ENCODE measurements at places on chromosomes 11 and 22.

DNA sequence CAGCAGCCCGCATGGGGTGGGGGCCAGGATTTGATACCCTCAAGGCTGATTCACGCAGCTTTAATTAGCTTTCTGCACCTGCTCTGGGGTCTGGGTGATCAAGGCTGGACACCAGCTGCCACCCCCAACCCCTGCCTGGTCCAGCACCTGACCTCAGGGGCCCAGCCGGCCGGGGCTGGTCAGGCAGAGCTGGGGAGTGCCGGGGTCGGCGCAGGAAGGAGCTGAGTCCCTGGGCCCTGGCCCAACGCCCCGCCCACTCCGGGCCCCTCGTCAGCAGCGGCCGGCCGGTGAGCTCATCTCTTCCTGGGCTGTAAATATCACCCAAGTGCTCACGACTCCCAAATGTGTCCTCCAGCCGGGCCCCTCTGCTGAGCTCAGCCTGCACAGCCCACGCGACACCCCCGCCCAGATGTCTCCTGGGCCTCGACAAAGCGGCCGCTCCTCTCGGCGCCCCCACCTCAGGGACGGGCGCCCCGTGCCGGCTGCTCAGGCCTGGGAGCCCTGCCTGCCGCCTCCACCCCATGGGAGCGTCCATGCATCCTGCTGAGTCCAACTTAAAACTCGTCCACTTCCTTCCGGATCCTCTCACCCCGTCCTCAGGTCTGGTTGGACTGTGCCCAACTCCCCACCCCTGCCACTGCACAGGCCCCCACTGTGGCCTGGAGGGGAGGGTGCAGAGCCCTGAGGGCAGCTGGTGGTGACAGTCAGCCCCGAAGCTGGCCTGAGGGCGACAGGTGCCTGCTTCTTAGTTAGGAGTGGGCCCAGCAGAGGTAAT is 29.0 kb downstream of the RTN4R start:
- no peak for DNase-seq

DNA sequence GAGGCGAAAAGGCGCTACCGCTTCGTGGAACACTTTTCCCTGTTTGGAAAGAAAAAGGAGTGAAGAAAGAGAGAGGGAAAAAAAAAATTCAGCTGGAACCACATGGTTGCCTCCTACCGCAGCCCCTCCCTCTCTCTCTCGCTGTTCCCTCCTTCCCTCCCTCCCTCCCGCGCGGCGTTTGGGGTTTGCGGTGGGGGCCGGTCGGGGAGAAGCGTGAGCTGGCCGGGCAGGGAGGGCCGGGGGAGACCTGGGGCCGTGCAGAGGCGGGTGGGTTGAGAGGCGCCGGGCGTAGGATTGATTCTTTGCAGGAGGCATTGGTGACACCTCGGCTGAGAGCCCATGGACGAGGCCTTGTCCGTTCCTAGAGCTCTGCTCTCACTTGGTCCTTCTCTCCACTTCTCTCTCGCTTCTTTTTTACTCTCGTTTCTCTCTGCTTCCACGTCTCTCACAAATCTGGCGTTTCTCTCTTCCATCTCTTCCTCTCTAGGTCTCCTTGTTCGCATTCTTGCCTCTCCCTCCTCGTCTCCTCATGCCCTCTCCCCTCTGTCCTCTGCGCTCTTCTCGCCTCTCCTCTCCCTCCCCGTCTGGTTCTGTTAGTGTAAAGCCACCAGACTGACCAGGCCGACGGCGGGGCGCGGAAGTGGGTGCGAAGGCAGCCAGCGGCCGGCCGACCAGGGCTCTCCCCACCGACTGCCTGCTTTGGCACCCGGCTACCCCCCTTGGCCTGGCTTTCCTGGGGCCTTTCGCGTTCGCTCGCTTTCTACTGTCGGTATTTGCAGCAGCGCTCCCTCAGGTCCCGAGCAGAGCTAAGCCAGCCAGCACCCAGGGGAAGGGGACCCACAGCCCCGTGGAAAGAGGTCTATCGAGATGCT is at the start of gene CLMP:
Gene CLMP, minus strand, starts transcription at position 61 of the 872 bp plus-strand sequence. CDS start 308 bp downstream, outside the sequence.
- no peak for DNase-seq

GRCh38 chr22:42930810-42931420 is 73.8 kb upstream of the ARFGAP3 start:
- no peak for DNase-seq

GRCh38 chr11:111301004-111301841 is 2.9 kb downstream of the POU2AF3 start:
- no peak for DNase-seq

- no peak for DNase-seq
These were observed 20.1 kb upstream of the SMIM35 start for GRCh38 chr11:118106789-118107335.

- peak; percentile 49 for DNase-seq
These were observed 23.2 kb downstream of the COMMD9 start for GRCh38 chr11:36265793-36266628.

- DNase-seq: no peak
These were observed 224.6 kb downstream of the MN1 start for GRCh38 chr22:27576815-27577573.

- DNase-seq: no peak
These were observed 13.5 kb downstream of the MYEOV start for GRCh38 chr11:69307421-69307820.

- no peak for DNase-seq
These were observed 1.6 kb downstream of the BRD1 start for GRCh38 chr22:49825944-49826602.

DNA sequence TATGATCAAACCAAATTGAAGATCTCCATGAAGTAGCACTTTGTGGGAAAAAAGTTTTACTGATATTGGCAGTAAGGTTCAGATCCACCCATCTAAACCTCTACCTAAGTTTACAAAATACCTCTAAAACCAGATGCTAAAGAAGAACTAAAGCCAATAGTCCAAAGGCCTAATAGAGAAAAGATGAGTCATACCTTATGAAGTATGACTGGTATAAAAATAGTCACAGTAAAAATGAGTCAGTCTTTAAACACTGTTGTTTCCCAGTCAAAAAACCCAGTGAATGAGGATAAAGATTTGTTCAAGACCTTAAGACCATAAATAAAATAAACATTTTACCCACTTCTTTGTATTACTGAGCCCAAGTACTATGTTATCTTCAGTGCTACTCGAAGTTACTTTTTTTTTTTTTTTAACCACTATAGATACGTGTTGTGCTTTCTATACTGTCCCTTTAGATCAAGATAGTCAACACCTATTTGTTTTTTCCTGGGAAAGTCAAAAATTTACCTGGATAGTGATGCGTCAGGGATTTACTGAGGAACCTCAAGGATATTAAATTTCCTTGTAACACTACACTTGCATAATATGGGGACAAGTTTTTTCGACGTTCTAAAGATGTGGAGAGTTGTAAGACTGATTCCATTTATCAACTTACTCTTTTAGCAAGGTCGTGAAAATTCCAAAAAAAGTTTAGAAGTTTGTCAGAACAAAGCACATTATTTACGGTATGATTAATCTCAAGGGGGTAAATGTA is 87.3 kb downstream of the CCDC73 start:
- DNase-seq: no peak

- DNase-seq: no peak
These were observed 13.6 kb downstream of the TPCN2 start for GRCh38 chr11:69062169-69062855.

DNA sequence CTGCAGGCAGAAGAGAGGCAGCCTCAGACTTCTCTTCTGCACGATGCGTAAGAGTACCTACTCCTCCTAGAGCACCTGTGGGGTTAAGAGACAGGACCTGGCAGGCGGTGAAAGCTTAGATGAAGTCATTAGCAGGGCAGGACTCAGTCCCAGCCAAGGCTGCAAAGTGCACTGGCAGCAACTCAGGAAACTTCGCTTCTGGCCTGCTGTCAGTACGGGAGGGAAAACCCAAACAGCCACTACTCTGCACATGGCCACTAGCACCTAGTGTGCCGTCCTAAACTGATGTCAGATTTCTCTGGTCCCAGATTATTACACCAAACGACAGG is 8.8 kb upstream of the KLHL35 start:
- no peak for DNase-seq

DNA sequence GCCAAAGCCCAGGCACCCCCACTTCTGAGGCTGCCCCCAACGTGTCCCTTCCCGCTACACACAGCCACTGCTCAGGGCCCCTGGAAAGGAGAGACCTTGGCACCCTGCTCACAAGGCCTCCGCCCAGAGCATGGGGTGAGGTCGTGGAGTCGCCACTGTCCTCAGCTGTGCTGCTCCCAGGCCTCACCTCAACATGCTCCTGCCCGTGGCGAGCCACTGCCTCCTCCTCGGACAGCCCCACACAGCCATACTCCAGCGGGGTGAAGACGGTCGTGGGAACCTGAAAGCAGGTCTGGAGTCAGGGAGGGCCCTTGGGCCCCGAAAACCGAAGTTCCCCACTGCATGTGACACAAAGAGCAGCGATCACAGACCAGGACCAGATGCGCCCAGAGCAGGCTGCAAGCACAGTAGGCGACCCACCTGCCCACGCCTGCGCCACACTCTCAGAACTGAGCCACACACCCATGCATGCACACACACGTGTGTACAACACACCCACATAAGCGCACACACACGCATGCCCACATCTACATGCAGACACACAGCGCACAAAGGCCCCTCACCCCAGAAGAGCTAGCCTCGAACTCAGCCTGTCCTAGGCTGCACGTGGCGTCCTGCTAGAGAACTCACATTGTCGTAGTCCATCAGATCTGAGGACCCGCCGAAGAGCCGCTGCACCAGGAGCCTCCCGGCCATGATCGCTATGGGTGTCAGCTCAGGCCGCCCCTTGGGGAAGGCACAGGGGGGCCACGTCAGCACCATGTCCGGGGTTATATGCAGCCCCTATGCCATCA is 25.5 kb upstream of the GNB1L start:
- no peak for DNase-seq

GRCh38 chr22:29625090-29625825 is 21.8 kb downstream of the NF2 start:
- DNase-seq: no peak

- no peak for DNase-seq
These were observed 2.9 kb upstream of the IL18BP start for GRCh38 chr11:71995726-71996291.

- no peak for DNase-seq
These were observed 266.9 kb downstream of the KIRREL3 start for GRCh38 chr11:126733685-126734084.

All from GM19239 (cell line).